ENCODE measurements at places on chromosomes 16 and 17.

GRCh38 chr17:81968396-81968745, 7.4 kb upstream of the NOTUM start:
- no peak for DNase-seq

GRCh38 chr17:42325026-42325425, 36.7 kb downstream of the STAT5A start:
- DNase-seq = no peak

DNA sequence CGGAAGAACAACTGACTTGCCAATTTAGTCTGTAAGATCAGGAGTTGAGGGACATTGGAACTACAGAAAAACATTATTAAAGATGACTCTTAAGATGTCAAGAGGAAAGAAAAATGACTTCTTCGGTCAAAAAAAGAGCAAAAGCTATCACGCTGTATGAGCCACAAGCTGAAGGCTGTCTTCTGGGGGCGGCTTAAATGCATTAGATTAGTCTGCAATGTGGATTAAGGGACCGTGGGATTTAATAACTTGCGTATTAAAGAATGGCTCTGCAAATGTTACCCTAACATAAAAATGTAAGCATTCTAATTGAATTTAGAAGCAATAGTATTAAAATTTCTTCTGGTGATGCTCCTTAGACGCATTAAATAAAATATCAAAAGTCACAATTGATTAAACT, 108.6 kb downstream of the PITPNC1 start:
- DNase-seq = no peak

DNA sequence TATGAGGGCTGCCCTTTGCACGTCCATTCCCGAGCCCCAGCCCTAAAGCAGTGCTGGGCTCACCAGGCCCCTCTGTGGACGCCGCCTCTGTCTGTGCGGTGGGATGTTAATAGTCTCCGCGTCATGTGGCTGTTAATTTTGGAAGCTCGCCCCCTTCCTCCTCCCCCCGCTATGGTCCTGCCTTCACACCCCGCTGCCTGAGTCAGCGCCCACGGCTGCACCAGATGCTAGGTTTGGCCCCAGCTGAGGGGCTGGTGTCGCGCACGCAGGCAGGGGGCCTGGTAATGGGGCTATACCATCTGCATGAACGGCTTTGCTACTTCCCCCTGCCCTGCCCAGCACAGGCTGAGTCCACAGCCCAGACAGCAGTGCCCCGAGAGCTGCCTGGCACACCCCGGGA, 4.1 kb upstream of the SSTR5 start:
- no peak for DNase-seq

- no peak for DNase-seq
Observed at GRCh38 chr17:74736513-74737298, at the start of gene RAB37. TSS of gene RAB37 (plus strand) at chr17:74737256. CDS start at chr17:74737273, 17 bp downstream.

GRCh38 chr17:38421871-38422827, 6.1 kb upstream of the ARHGAP23 start:
- no peak for DNase-seq

GRCh38 chr17:17032131-17032692, 10.0 kb upstream of the MPRIP start:
- peak; percentile 52 for DNase-seq

GRCh38 chr16:26569793-26570192, 496.9 kb upstream of the C16orf82 start:
- peak; percentile 36 for DNase-seq

- DNase-seq = no peak
Observed at GRCh38 chr16:85192238-85193114, 80.2 kb upstream of the CIBAR2 start.

GRCh38 chr17:69597898-69598692, 183.6 kb downstream of the MAP2K6 start:
- no peak for DNase-seq

DNA sequence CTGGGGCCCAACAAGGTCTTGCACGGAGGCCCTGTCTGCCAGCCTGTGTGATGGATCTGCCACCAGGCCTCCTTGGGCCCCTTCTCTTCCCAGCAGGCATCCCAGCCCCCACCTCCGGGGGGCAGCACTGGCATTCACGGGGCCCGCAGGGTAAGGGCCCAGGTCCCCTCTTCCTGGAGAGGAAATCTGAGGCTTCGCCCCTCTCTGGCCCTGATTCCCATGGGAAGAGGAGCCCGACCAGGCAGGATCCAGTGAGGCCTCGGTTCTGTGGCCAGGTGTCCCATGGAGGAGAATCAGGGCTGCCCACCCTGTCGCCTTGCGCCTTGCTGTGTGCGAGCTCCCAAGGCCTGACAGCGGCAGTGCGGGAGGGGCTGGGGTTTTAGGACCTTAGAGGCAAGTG, 48.4 kb downstream of the PDPK1 start:
- DNase-seq = no peak

GRCh38 chr17:79216826-79217225, 142.2 kb downstream of the ENGASE start:
- DNase-seq = no peak

DNA sequence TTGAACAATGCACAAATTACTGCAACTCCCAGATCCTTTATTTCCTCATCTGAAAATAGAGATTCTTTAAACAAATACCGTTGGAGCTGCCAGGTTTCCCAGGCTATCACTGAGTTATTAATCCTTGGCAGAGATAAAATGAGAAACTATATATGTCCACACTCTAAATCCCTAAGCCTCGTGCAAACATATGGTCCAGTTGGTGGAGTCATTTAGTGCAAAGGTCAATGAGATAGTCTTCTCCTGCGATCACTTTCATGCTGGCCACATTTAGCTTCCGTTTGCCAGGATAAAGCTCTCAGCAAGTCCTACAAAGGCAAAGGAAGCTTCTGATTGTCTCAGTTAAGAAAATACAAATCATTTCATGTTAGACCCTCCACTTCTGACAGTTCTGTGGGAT, 11.0 kb downstream of the GRIN2A start:
- no peak for DNase-seq

DNA sequence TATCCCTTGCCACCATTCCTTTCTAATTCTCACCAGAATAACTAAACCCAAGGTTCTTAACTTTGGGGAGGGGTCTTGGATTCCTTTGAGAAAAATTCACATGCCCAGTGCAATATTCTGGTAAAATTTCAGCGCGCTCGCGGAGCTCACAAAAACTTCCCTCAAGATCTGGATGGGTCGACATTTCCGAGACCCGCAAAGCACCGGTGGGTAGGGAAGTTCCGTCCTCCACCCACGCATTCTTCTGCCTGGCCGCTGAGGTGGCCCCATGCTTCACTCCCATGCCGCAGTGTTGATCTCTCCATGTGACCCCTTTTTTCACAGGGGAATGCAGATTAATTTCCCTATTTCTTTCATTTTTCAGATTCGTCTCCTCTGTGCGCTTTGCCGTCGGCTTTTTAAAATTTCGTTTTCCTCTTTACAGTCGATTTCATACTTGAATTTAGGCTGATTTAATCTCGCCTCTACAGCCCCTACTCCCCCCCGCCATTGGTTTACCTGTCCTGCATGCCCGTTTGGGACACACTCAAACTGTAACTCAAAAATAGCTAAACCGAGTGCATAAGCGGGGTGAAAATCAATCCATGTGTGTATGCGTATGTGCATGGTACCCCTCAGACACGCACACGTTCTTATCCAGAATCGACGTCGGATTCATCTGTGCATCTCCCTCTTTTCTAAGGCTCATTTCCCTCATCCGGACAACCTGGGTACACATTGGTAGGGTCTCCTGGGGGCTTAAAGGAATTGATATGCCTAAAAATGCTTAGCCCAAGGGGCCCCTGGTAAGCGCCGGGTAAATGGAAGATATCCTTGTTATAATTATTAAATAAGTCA, 1.4 kb upstream of the SP6 start:
- no peak for DNase-seq

GRCh38 chr16:4347765-4348509, 3.2 kb downstream of the PAM16 start:
- DNase-seq = no peak

DNA sequence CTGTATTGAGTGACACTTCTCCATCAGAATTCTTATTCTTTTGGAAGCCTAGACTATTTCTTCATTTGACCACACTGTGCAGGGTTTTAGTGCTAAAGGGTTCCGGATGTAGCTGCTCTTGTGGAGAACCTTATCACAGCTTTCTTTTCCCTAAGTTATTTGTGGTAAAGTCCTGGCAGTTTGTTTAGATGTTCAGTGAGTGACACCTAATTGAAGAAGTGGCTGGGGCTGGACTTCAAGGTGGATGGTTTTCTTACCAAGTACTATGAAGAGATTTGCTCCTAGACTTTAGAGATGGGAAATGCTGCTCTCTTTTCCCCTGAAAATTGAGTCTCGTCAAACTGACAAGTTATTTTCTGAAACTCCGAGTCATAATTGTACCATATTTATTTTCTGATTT, 144.0 kb upstream of the TBX2 start:
- no peak for DNase-seq

GRCh38 chr17:35545150-35545549, 7.7 kb upstream of the SLFN12L start:
- no peak for DNase-seq

GRCh38 chr17:79299349-79299748, 224.7 kb downstream of the ENGASE start:
- no peak for DNase-seq

DNA sequence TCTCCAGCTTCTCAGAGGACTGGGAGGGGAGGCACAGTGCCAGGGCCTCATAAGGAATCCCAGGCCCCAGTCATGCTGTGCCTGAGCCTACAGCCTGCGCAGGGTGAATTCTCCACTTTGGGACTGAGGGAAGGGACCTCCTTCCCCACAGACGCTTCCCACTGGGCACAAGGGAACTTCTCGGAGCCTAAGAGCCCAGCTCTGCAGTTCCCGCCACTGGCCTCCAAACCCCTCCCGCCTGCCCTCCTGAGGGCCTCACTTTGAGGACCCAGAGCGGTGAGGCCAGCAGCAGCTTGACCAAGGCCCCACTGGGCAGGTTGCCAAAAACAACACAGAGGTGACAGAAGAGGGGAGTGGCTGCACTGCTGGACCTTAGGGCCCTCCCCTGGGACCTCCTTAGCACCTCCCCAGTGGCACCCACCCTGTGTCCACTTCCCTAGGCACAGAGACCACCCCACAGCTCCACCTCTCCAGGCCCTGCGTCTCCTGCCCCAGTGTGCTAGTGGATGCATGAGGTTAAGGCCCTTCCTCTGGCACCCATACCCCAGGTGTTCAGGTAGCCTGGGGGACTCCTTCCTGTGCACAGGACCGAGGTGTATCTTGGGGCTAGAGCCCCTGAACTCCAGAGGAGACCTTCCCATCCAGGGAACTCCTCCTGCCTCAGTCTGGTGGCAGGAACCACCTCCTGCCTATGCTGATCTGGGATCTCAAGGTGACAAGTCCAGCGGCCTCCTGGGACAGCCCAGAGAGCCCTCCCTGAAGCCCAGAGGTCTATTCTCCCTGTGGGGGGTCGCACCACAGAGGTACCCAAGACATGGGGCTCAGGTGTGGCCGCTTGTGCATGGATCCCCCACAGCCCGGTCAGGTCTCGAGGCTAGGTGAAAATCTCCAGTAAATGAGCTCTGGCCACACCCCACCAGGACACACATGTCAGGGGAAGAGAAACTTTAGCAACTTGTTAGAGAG, 3.4 kb downstream of the CASKIN2 start:
- no peak for DNase-seq

DNA sequence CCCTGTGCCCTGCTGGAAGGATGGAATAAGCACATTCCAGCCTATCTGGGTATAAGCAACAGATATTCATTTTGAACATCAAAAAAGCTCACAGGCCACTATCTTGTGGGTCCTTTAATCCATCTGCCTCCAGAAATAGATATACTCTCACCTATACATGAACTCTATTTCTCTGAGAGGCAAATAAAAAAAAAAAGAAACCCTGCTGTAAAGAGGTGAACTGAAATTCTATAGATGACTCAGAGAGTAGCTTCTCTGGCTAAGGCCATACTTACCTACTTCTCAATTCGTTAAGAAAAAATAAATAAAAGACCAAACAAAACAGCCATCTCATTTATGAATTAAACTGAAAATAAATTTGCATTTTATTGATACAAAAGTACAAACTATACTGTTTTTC, 86.3 kb downstream of the DYNLRB2 start:
- DNase-seq = no peak

DNA sequence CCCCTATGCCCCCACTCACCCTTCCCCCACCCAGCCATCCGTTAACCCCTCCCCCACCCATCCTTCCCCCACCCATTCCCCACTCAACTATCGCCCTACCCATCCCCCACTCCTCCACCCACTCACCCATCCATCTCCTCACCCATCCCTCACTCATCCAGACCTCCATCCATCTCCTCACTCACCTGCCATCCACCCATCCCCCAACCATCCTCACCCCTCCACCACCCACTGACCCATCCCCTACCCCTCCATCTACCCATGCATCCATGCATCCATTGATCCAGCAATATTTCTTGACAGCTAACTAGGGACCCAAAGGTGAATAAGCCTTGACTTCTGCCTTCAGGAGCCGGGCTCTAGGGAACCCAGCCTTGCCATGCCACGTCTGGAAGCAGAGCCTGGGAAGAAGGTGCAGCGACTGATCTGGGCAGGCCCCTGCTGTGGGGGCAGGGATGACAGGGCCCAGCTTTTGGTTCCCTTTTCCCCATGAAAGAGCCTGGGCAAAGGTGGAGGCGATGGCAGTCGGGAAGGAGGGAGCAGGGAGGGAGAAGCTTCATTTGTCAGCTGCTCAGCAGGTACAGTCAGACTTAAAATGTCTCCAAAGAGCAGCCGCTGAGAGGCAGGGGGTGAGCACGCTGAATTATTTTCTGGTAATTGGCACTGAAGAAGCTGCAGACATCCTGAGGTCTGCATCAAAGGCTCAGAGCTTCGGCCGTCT, 23.1 kb upstream of the DOC2B start:
- DNase-seq = no peak
